ENCODE measurements at places on chromosomes 16 and 17. TPM values are rescaled to one million over a fixed set of nuclear protein-coding genes. Genes with fewer than 3 reads are reported as not detected.

DNA sequence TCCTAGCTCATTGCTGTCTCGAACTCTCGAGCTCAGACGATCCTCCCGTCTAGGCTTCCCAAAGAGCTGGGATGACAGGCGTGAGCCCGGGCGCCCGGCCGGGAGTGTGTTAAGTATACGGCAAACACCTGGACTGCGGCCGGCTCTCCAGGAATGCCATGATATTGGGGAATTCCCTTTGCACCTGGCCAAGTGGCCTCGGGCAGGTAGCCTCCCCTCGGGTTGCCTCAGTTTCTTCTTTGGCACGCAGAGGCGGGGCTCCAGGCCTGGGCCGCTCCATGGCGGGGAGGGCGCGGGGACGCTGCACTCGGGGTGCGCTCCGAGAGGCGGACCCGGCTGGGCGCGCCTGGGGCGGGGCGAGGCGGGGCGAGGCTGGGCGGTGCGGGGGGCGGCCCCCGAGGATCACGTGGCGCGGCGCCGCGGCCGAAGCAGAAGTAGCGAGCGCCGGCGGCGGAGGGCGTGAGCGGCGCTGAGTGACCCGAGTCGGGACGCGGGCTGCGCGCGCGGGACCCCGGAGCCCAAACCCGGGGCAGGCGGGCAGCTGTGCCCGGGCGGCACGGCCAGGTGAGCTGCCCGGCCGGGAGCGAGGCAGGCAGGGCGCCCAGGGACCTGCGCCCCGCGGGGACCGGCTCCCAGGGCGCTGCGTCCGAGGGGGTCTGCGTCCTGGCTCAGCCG is at the start of gene PLCG2:
Gene PLCG2, plus strand, starts transcription at position 431 of the 675 bp plus-strand sequence. CDS start 6,699 bp downstream, outside the sequence.
- H3K4me1 ChIP-seq = no peaks in the 10 kb centered on the region
- DNase-seq = peak; percentile 88
- H3K27me3 ChIP-seq = no peaks in the 10 kb centered on the region

- H3K36me3 ChIP-seq = no peaks in the 10 kb centered on the region
- H3K4me1 ChIP-seq = no peaks in the 10 kb centered on the region
- H3K27ac ChIP-seq = no peak within 1 kb of the TSS
- H3K27me3 ChIP-seq = no peaks in the 10 kb centered on the region
These were observed at the start of gene FA2H for GRCh38 chr16:74774223-74775139. Gene FA2H, minus strand, starts transcription at chr16:74774820. Its CDS starts 65 bp downstream, at chr16:74774755.

The SOCS3 gene
- 107 TPM for total RNA-seq

DNA sequence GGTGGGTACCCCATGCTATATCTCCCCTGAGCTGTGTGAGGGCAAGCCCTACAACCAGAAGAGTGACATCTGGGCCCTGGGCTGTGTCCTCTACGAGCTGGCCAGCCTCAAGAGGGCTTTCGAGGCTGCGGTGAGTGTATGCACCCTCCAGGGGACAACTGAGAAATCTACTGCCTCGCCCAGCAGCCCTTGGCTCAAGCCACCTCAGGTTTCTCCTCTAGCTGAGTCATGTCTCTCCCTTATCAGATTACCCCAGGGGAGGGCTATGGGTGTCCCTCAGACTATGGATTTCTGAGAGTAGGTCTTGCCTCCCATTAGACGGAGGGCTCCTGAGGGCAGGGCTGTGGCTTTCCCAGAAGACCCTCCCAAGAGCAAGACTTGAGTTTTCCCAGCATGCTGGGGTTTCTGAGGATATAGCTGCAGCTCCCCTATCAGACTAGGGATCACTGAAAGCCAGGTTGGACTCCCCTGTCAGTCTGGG is 6.7 kb downstream of the NEK8 start:
- H3K27me3 ChIP-seq = no peaks in the 10 kb centered on the region
- H3K36me3 ChIP-seq = no peaks in the 10 kb centered on the region
- DNase-seq = no peak
- H3K27ac ChIP-seq = no peak overlapping the region

- no peaks in the 10 kb centered on the region for H3K4me1 ChIP-seq
- DNase-seq = no peak
- no peaks in the 10 kb centered on the region for H3K27me3 ChIP-seq
- no peak overlapping the region for H3K4me3 ChIP-seq
- no peak overlapping the region for H3K27ac ChIP-seq
These were observed 5.4 kb upstream of the FSCN2 start for GRCh38 chr17:81522491-81523401.

DNA sequence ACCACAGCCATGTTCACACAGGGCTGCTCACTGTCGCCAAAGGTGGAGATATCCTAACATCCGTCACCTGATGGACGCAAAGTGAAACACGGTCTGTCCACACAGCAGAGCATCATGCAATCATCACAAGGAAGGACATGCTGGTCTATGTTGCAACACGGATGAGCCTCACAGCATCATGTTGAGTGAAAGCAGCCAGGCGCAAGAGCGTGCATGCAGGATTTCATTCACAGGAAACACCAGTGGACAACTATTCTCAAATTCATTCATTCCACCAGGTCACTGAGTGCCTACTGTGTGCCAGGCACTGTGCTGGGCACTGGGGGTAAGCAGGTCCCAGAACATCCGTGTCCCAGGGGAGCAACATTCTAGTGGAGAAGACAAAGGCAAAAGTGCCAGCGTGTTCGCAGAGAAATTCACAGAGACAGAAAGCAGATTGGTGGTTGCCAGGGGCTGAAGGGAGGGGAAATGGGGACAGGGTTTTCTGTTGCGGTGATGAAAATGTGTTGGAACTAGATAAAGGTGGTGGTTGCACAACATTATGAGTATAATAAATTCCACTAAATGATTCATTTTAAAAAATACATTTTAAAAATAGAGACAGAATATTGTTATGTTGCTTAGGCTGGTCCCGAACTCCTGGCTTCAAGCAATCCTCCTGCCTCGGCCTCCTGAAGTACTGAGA is 22.7 kb upstream of the KCNJ12 start:
- H3K36me3 ChIP-seq = no peaks in the 10 kb centered on the region
- no peaks in the 10 kb centered on the region for H3K27me3 ChIP-seq
- no peak overlapping the region for H3K4me3 ChIP-seq
- no peaks in the 10 kb centered on the region for H3K4me1 ChIP-seq

GRCh38 chr16:51072591-51072990 is 78.5 kb downstream of the SALL1 start:
- H3K4me1 ChIP-seq = no peaks in the 10 kb centered on the region
- no peaks in the 10 kb centered on the region for H3K36me3 ChIP-seq
- no peak for DNase-seq

GRCh38 chr17:6706499-6706898 is 6.7 kb downstream of the SLC13A5 start:
- no peak overlapping the region for H3K4me3 ChIP-seq
- peak; percentile 73 for DNase-seq
- H3K4me1 ChIP-seq = no peaks in the 10 kb centered on the region
- H3K27ac ChIP-seq = no peak overlapping the region

The CHST6 gene
- total RNA-seq = 6.0 TPM

- H3K27ac ChIP-seq = no peak overlapping the region
- no peaks in the 10 kb centered on the region for H3K27me3 ChIP-seq
- peaks cover 8% of the 10 kb centered on the region for H3K36me3 ChIP-seq
- H3K4me3 ChIP-seq = no peak overlapping the region
- H3K4me1 ChIP-seq = no peaks in the 10 kb centered on the region
These were observed 40.5 kb downstream of the LCMT1 start for GRCh38 chr16:25151996-25152395.

- no peaks in the 10 kb centered on the region for H3K27me3 ChIP-seq
- H3K4me3 ChIP-seq = no peak overlapping the region
- no peaks in the 10 kb centered on the region for H3K36me3 ChIP-seq
- H3K27ac ChIP-seq = no peak overlapping the region
- no peaks in the 10 kb centered on the region for H3K4me1 ChIP-seq
These were observed 63.4 kb upstream of the CDH11 start for GRCh38 chr16:65185241-65185778.

- H3K4me3 ChIP-seq = no peak overlapping the region
- H3K36me3 ChIP-seq = no peaks in the 10 kb centered on the region
- DNase-seq = peak; percentile 68
- H3K4me1 ChIP-seq = no peaks in the 10 kb centered on the region
- no peak overlapping the region for H3K27ac ChIP-seq
These were observed 106.2 kb downstream of the N4BP1 start for GRCh38 chr16:48503779-48504178.

- peaks cover 2% of the 10 kb centered on the region for H3K36me3 ChIP-seq
- H3K4me3 ChIP-seq = no peak overlapping the region
- no peaks in the 10 kb centered on the region for H3K4me1 ChIP-seq
- H3K27ac ChIP-seq = peak overlapping the region; percentile 68
- peak; percentile 96 for DNase-seq
These were observed 22.6 kb downstream of the NDE1 start for GRCh38 chr16:15672514-15673167.

- H3K4me1 ChIP-seq = no peaks in the 10 kb centered on the region
- no peak overlapping the region for H3K4me3 ChIP-seq
- no peaks in the 10 kb centered on the region for H3K27me3 ChIP-seq
- no peak for DNase-seq
- H3K27ac ChIP-seq = no peak overlapping the region
These were observed 25.3 kb upstream of the BRD7 start for GRCh38 chr16:50393858-50394802.

DNA sequence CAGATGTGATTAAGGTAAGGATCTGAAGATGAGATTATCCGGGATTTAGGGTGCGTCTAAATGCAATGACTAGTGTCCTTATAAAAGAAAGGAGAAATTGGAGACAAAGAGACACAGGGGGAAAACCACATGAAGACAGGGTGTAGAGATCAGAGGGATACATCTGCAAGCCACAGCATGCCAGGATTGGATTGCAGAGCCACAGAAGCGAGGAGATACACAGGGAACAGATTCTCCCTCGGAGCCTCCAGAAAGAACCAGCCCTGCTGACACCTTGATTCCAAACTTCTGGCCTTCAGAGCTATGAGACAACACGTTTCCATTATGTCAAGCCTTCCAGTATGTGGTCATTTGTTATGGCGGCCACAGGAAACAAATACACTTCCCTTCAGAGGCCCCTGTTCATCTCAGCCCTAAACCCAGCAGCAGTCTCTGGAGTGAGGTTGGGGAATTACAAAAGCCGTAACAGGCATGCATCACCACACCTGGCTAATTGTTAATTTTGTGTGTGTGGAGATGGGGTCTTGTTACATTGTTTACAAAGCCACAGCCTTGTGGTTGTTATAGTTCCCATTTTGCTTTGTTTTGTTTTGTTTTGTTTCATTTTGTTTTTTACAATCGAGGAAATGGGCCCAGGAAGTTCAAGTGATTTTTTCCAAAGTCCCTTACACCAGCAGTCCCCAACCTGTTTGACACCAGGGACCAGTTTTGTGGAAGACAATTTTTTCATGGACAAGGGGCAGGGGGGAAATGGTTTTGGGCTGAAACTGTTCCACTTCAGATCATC is 51.6 kb upstream of the LYRM9 start:
- no peak for DNase-seq
- no peak overlapping the region for H3K27ac ChIP-seq
- no peaks in the 10 kb centered on the region for H3K27me3 ChIP-seq
- no peaks in the 10 kb centered on the region for H3K36me3 ChIP-seq
- H3K4me1 ChIP-seq = no peaks in the 10 kb centered on the region

DNA sequence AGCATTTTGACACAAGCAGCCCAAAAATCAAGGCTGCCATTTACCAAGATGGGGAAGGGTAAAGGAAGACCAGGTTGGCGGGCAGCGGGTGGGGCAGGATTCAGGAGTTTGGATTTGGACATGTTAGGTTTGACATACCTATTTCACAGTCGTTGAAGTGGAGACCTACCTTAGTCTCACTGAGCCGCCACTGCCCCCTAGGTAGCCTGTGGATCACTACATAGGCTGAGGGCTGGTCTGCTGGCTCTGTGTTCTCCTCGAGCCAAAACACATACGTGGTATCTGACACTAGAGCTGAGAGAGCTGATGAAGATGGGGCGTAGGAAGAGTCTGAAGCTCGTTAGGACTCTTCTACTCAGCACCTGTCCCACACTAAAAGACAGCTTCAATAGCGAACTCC is 115.1 kb downstream of the HIC1 start:
- no peak overlapping the region for H3K27ac ChIP-seq
- no peaks in the 10 kb centered on the region for H3K27me3 ChIP-seq

The KRT34 gene
- total RNA-seq = not detected

- no peaks in the 10 kb centered on the region for H3K27me3 ChIP-seq
- H3K27ac ChIP-seq = no peak overlapping the region
- no peaks in the 10 kb centered on the region for H3K36me3 ChIP-seq
- H3K4me1 ChIP-seq = no peaks in the 10 kb centered on the region
- DNase-seq = no peak
- peak overlapping the region; percentile 61 for H3K4me3 ChIP-seq
These were observed 1.4 kb downstream of the CENPV start for GRCh38 chr17:16351831-16352230.

DNA sequence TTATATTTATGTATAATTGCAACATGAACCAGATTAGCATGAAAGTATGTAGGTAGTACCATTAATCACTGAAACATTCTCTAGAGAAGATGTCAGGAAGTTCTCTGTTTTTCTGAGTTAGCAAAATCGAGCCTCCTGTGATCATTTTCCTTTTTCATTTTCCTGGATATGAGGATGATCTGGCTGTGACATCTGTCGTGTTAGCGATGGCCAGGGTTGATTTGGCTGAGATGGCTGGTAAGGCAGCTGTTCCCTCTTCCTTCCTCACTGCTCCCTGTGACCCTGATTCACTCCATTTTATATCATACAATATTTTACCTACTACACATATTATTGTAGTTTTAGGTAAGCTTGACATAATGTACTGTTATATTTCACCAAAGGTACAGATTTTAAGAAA is 10.3 kb downstream of the CNTNAP4 start:
- H3K27ac ChIP-seq = no peak overlapping the region
- no peaks in the 10 kb centered on the region for H3K4me1 ChIP-seq
- no peak overlapping the region for H3K4me3 ChIP-seq
- H3K27me3 ChIP-seq = no peaks in the 10 kb centered on the region
- DNase-seq = no peak

The KCNJ18 gene
- total RNA-seq = not detected

GRCh38 chr16:82522026-82522425 is 104.7 kb upstream of the CDH13 start:
- DNase-seq = no peak
- no peak overlapping the region for H3K27ac ChIP-seq
- no peaks in the 10 kb centered on the region for H3K36me3 ChIP-seq
- no peaks in the 10 kb centered on the region for H3K27me3 ChIP-seq

GRCh38 chr17:50280068-50280467 is 5.8 kb downstream of the TMEM92 start:
- no peak for DNase-seq
- H3K36me3 ChIP-seq = no peaks in the 10 kb centered on the region
- no peak overlapping the region for H3K4me3 ChIP-seq
- no peaks in the 10 kb centered on the region for H3K4me1 ChIP-seq

The TBC1D3C gene
- not detected for total RNA-seq

The CTRB2 gene
- 9.1 TPM for total RNA-seq

The TP53TG3F gene
- not detected for total RNA-seq

DNA sequence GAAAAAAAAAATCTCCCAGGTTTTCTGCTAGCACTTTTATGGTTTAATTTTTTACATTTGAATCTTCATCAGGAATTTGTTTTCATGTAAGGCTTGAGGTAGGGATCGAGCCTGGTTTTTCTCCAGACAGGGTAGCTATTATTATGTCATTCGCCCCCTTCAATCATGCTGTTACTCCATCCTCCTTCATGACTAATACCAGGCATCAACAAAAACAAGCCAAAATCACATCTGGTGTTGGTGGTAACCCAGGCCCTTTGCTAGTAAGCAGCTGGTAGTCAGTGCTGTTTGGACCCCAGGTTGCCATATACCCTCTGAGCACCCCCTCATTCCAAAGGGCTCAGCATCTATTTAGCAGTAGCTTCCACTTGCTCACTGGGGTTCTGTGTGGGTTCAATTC is 29.5 kb downstream of the DRC3 start:
- no peaks in the 10 kb centered on the region for H3K4me1 ChIP-seq
- no peak overlapping the region for H3K27ac ChIP-seq
- H3K36me3 ChIP-seq = no peaks in the 10 kb centered on the region
- no peak overlapping the region for H3K4me3 ChIP-seq
- no peaks in the 10 kb centered on the region for H3K27me3 ChIP-seq

The G6PC1 gene
- not detected for total RNA-seq

The CCDC182 gene
- total RNA-seq = not detected
